Chondrocyte (in vitro differentiated cells): ENCODE measurements at places on chromosomes 1 and 21. TPM values are rescaled to one million over a fixed set of nuclear protein-coding genes. Genes with fewer than 3 reads are reported as not detected.
A peak's percentile ranks its signal among the peaks of the same experiment; 100 is the strongest.

Gene UBXN10
- not detected in 3 replicates for total RNA-seq

Gene ERICH3
- not detected in 3 replicates for total RNA-seq

Gene BPNT1
- total RNA-seq: 16.3 to 26.5 TPM (median 16.9 TPM) in 3 replicates

GRCh38 chr1:212699625-212700222 is at the start of gene BATF3:
Gene BATF3, minus strand, starts transcription at chr1:212699840. Its CDS starts 78 bp downstream, at chr1:212699762.
- DNase-seq: no peak
- H3K27me3 ChIP-seq: peaks cover 25% of the 10 kb centered on the region
- peaks cover 6% of the 10 kb centered on the region for H3K36me3 ChIP-seq
- H3K4me1 ChIP-seq: peaks cover 8% of the 10 kb centered on the region
- peak within 1 kb of the TSS; percentile 42 for H3K27ac ChIP-seq
- peak within 1 kb of the TSS; percentile 76 for H3K4me3 ChIP-seq

- H3K27me3 ChIP-seq: no peaks in the 10 kb centered on the region
- peaks cover 9% of the 10 kb centered on the region for H3K36me3 ChIP-seq
- H3K27ac ChIP-seq: no peak overlapping the region
- no peak for DNase-seq
Measured at GRCh38 chr1:60017508-60018205, 55.9 kb downstream of the C1orf87 start.

GRCh38 chr1:166026143-166026542 is 140.7 kb downstream of the FAM78B start:
- no peak overlapping the region for H3K27ac ChIP-seq
- H3K4me3 ChIP-seq: no peak overlapping the region
- no peaks in the 10 kb centered on the region for H3K36me3 ChIP-seq
- no peaks in the 10 kb centered on the region for H3K4me1 ChIP-seq

GRCh38 chr21:41821756-41822431 is 55.0 kb upstream of the RIPK4 start:
- H3K4me3 ChIP-seq: no peak overlapping the region
- DNase-seq: no peak
- peaks cover 8% of the 10 kb centered on the region for H3K4me1 ChIP-seq
- no peaks in the 10 kb centered on the region for H3K27me3 ChIP-seq

DNA sequence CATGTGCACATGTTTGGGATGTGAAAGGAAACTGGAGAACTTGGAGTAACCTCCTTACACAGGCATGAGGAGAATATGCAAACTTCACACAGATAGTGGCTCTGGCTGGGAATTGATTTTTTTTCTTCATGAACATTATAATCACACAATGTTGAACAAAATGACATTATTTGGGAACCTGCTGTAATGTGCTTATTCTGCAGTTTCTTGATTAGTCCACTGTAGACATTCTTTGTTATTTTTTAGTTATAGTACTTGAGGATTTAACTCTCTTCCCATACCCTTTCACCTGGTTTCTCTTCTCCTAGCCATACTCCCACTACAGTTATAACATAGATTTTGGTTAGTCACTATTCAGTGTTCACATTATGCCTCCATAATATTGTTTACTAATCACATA is 68.3 kb downstream of the ATG4C start:
- DNase-seq: no peak
- no peaks in the 10 kb centered on the region for H3K27me3 ChIP-seq
- peaks cover 4% of the 10 kb centered on the region for H3K36me3 ChIP-seq
- H3K27ac ChIP-seq: no peak overlapping the region

DNA sequence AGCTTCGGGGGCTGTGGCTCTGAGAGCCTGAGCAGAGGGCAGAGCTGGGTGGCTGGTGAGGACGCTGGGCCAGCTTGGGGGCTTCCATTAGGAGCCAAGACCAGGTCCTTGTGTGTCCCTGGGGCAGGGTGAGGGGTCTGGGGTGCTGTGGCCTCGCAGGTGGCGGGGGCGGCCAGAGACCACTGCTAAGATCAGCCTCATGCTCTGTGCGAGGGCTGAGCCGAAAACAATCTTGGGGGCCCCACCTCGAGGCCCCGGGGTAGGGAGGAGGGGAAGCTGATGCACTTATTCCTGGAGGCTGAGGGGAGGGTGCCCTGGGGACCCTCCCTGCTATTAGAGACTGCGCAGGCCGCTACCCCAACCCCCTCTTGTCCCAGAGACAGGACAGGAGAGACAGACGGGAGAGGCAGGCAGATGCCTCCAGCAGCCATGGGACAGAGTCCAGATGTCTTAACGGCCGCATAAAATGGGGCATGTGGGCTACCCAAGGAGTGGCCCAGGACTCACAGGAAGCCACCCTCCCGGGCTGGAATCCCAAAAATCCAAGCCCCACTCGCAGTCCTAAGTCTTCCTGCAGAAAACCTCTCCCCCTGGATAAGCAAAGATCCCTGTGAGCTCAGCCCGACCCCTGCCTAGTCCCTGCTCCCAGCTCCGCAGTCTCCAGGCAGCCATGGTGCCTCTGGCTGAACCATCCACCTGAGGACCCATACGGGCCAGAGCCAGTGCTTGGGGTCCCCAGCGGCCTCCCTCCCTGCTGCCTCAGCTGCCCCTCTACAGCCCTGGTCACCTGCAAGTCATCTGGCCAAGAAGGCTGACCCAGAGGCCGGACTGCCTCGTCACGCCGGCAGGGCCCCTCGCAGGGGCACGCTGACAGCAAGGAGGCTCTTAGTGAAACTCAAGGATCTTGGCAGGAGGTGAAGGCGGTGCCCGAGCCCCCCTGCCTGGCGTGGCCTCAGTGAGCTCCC is 43.6 kb upstream of the COL18A1 start:
- peaks cover 54% of the 10 kb centered on the region for H3K4me1 ChIP-seq
- H3K36me3 ChIP-seq: no peaks in the 10 kb centered on the region
- H3K27me3 ChIP-seq: no peaks in the 10 kb centered on the region
- peak overlapping the region; percentile 8 for H3K27ac ChIP-seq
- DNase-seq: peak; percentile 85
- H3K4me3 ChIP-seq: no peak overlapping the region

DNA sequence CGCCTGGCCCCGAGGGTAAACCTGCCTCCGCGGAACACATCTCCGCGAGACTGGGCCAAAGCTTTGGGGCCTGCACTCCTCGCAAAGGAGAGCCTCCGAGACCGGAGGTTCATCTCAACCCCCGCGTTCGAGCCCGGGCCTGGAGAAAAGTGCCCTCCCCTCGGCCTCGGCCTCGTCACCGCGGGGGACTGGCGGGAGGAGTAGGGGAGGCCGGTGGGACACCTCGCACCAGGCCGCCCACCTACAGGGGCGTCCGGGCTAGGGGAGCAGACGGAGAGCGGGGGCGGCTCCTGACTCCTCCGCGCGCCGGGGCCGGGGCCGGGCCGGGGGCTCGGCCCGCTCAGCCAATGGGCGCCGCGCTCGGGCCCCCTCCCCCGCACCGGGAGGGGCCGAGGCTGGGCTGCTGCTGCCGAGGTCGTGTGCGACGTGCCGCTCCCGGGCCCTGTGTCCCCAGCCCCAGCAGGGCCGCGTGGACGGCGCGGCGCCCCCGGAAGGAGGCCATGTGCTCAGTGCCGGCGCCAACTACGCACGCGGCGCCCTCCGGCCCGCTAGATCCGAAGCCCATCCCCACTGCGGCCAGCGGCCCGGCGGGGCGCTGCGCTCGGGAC is 684 bp downstream of the SLC2A1 start:
- peaks cover 69% of the 10 kb centered on the region for H3K4me1 ChIP-seq
- peak overlapping the region; percentile 96 for H3K27ac ChIP-seq
- H3K4me3 ChIP-seq: peak overlapping the region; percentile 93
- no peaks in the 10 kb centered on the region for H3K27me3 ChIP-seq
- peaks cover 8% of the 10 kb centered on the region for H3K36me3 ChIP-seq
- DNase-seq: no peak
